ENCODE measurements at places on chromosomes 16 and 17. TPM values are rescaled to one million over a fixed set of nuclear protein-coding genes. Genes with fewer than 3 reads are reported as not detected.

HIC1 gene
- total RNA-seq = 19.6 TPM

FBXL16 gene
- not detected for total RNA-seq

KRT39 gene
- total RNA-seq = not detected

- no peaks in the 10 kb centered on the region for H3K27me3 ChIP-seq
- H3K4me1 ChIP-seq = no peaks in the 10 kb centered on the region
Measured at GRCh38 chr16:26614237-26614841, 452.4 kb upstream of the C16orf82 start.

DNA sequence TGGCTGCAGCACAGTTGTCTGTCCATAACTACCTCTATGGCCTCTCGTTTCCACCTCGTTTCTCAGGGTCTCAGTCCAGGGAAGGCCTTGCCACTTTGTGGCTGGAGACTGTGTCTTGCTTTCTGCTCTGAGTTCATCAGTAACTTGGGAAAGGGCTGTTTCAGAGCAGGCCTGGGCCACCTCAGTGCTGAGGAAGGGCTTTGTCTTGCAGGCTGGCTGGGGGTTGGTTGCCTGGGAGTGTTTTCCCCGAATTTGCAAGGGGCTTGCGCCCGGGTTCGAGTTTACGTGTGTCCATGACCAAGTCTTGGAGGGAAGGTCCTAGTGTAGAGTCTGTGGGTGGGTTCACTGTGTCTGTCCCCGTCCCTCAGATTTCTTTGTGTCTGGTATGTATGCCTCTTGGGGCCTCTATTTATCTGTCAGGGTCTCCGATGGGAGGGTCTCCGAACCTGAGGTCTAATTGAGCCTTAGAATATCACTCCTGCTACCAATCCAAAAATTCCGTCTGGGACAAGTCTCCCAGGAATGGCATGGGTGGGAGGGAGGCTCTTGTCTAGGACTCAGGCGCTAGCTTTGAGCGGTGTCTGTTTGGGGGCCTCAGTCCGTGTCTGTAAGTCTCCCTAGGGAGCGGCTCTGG is 594 bp upstream of the TGFB1I1 start:
- peak overlapping the region; percentile 97 for H3K27ac ChIP-seq
- no peaks in the 10 kb centered on the region for H3K36me3 ChIP-seq
- H3K4me3 ChIP-seq = peak overlapping the region; percentile 64

DNA sequence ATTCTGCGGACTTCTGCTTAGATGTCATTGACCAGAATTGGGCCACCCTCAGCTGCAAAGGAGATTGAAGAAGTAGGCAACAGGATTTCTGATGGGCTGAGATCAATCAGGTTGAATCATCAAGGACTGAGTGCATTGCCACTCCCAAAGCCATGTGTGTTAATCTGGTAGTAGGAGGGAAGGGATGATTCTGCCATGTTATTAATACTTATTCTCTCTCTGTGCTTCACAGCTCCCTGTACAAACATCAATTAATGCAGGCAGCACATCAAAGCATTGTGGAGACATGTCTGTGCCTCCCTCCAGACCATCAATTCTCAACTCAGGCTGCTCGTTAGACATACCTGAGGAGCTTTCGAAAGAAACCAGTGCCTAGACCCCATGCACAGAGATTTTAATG is 11.6 kb downstream of the LRRC3C start:
- DNase-seq = no peak
- H3K4me1 ChIP-seq = no peaks in the 10 kb centered on the region

- no peaks in the 10 kb centered on the region for H3K36me3 ChIP-seq
- no peak overlapping the region for H3K4me3 ChIP-seq
- no peak overlapping the region for H3K27ac ChIP-seq
- H3K27me3 ChIP-seq = no peaks in the 10 kb centered on the region
- no peaks in the 10 kb centered on the region for H3K4me1 ChIP-seq
Measured at GRCh38 chr16:84416407-84417321, 48.3 kb downstream of the ATP2C2 start.

- H3K36me3 ChIP-seq = no peaks in the 10 kb centered on the region
- no peak overlapping the region for H3K4me3 ChIP-seq
- no peak overlapping the region for H3K27ac ChIP-seq
Measured at GRCh38 chr16:71594000-71594646, 17.2 kb upstream of the TAT start.

DNA sequence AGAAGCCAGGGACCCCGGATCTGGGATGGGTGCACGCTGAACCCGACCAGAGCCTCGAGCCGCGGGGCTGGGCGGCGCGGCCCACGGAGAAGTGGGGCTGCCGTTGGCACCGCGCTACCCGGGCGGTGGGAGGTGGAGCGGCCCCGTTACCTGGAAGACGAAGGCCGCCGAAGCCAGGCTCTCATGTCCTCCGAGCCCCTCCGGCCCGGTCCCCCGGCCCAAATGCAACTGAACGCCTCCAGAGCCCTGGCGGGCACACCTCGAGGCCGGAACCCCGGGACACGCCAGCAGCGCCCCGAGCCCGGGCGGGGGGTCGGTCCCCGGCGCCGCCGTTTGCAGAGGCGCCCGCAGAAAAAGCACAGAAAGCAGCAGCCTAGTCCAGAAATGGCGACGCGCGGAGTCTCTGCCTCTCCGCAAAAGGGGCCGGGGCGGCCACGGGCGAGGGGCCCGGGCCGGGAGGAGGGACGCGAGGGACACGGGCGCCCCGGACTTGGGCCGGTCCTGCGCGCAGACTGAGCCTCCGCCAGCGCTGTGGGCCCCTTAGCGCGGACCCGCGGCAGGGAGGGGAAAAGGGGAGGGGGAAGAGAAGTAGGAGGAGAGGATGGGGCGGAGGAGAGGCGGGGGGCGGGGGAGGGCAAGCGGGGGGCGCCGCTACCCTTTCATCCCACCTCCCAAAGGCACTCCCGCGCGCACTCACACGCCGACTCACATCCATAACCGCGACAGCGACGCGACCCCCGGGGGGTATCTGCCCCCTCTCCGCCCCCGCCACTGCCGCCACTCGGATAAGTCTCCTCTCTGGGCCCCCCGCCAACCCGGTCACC is 1.4 kb downstream of the AXIN2 start:
- no peaks in the 10 kb centered on the region for H3K36me3 ChIP-seq
- peak overlapping the region; percentile 88 for H3K4me3 ChIP-seq
- peaks cover 2% of the 10 kb centered on the region for H3K4me1 ChIP-seq
- DNase-seq = peak; percentile 38
- no peaks in the 10 kb centered on the region for H3K27me3 ChIP-seq
